Mucosa of gallbladder (tissue), 1 donor: ENCODE measurements at places on chromosomes 6 and 20. TPM values are rescaled to one million over a fixed set of nuclear protein-coding genes. Genes with fewer than 3 reads are reported as not detected.

DNA sequence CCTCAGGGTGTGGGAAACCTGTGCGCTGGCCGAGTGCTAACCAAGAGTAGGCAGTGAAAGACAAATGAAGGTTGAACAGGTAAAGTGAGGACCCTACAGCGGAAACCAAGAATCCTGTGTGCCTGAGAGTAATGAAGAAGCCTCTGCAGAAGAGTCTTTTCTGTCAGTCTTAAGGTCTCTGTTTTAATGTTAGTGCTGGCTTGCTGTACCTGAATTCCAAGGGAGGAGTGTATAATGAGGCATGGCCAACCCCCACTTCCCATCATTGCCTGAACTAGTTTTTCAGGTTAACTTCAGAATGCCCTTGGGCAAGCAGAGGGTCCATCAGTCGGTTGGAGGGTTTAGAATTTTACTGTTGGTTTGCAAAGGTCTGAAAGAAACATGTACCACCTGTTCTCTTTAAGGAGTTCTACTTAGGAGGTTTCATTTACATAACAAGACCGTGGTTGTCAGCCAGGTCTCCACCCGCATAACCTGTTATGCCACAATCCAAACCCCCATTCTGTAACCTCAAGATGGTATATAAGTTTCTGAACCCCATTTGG, 589 bp upstream of the PDCD2 start:
- DNase-seq: no peak

DNA sequence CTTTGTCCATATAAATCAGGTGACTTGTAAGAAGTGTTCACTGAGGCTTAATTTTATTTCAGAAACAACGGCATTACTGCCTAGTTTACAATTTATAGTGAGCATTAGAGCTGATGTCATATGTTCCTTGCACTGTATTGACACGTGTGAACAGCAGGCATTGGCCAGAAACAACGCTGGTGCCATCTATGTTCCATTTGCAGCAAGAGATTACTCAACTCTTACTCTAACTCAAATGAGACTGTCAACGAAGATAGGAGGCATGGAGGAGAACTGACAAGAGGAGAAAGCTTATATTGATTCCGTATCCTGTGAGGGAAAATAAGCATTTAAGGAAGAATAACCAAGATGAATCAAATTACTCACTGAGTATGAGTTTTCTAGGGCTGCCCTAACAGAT, 48.4 kb downstream of the MTFR2 start:
- no peak for DNase-seq

DNA sequence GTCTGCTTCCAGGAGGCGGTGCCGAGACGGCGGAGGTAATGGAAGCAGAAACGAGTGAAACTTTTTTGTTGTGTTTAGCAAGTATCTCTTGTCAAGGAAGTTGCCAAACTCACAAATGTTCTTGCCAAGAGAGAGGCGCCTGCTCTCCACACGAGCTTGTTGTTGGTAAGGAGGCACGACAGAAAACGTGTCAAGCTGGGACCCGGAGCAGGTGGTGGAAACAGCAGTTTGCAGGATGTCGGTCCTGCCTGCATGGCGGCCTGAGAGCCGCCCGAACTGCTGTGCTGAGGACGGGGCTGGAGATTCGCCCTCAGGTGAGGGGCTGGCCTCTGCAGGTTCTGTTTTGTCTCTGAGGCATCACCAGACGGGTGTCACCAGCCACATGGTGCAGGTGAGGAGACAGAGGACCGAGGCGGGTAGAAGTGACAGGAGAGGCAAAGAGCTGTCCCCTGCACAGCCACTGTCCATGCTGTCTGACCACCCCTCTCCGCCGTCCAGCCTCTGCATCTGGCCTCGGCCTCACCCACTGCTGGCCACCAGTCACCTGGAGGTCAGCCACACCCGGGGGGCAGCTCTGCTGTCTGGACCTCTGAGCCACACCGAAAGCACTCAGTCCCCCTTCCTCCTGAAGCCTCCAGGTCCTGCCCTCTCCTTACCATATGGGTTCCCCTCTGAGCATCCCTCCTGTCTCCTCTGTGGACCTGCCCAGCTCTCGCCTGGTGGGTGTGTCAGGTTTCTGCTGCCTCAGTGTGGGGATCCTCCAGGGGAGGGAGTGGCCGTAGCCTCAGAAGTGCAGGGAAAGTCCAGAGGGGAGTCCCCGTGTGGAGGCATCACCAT, 261.5 kb downstream of the TAF4 start:
- no peak for DNase-seq

DNA sequence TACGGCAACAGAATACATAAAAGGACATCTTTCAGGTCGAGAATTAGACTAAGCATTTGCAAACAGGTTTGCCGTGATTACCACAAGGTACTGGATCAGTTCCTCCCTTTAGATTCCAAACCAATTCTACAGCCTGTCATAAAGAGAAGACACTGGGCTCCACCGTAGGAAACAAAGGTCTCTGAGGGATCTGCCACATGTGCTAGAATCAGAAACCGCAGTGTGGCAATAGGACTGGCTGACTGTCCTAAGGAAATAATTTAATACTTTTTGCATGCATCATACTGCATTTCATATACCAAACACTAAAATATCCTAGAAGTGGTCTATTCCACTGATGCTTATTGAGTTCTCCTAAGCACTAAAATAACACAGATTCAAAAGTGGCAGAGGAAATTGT, 59.2 kb downstream of the POPDC3 start:
- no peak for DNase-seq

GRCh38 chr6:101395345-101395744, 1.8 kb downstream of the GRIK2 start:
- DNase-seq: no peak

- DNase-seq: no peak
These were observed 131.1 kb downstream of the JARID2 start for GRCh38 chr6:15376900-15377487.

DNA sequence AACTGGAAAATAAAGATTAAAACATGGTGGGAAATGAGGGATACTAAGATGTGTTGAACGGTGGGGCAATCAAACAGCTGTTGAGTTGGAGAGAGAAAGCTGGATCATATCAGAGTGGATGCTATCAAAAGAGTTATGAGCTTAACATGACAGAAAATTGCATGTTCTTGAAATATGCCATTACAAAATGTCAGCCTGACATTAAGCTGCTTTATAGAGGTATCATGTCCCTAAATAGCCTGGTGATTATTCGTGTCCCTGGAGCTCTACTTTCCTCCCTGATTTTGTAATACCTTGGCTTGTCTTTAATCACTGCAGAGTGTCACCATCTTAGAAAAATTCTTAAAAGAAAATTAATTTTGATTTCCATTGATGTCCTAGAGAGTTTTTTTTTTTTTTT, 223.1 kb downstream of the PHF3 start:
- no peak for DNase-seq

GRCh38 chr20:62771396-62772102, 24.7 kb upstream of the MRGBP start:
- no peak for DNase-seq

DNA sequence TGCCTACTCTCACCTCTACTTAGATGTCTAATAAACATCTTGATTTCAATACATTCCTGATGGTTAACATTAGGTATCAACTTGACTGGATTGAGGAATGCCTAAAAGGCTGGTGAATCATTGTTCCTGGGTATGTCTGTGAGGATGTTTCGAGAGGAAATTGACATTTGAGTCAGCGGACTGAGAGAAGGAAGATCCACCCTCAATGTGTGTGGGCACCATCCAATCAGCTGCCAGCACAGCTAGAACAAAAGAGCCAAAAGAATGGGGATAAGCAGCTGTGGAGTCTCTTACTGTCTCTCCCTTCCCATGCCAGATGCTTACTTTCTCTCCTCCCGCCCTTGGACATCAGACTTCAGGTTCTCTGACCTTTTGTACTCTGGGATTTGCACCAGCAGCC, 128.6 kb upstream of the HS3ST5 start:
- no peak for DNase-seq

DNA sequence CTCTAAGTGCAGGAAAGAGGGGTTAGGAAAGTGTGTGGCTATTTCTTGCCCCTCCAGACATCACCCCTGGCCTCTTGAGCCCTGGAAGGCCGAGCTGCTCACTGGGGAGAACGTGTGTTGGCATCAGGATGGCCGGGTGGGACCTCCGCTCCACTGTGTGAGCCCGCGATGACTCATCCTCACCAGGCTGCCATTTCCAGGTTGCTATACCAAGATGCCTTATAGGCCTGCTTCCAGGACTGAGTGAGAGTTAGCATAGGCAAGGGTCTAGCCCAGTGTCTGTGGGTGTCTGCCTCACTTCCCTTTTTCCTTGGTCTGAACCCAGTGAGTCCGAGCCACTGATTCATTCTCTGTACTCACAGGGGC, 105.0 kb downstream of the MRPL14 start:
- DNase-seq: no peak

DNA sequence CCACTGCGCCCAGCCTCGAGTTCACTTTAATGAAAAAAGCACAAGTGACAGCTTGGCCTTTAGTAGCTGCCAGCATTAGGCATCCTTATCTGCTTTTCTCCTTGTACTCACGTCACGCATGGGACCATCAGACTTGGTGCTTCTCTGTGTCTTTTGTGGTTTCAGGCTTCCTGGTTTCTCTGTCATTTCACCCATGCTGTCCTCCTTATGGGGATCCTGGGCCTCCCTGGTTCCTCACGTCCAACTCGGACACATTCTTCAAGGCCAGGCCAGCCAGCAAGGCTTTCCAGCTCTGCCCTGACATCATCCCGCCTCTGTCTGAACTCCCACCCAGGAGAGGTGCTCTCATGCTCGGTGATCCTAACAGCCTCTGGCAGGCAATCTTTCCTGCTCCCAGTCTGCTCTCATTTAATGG, 83.2 kb downstream of the TIAM2 start:
- DNase-seq: no peak

- DNase-seq: no peak
These were observed 125.4 kb upstream of the SAMD5 start for GRCh38 chr6:147382945-147383554.

- no peak for DNase-seq
These were observed 280.5 kb downstream of the TFAP2B start for GRCh38 chr6:51099201-51099600.

DNA sequence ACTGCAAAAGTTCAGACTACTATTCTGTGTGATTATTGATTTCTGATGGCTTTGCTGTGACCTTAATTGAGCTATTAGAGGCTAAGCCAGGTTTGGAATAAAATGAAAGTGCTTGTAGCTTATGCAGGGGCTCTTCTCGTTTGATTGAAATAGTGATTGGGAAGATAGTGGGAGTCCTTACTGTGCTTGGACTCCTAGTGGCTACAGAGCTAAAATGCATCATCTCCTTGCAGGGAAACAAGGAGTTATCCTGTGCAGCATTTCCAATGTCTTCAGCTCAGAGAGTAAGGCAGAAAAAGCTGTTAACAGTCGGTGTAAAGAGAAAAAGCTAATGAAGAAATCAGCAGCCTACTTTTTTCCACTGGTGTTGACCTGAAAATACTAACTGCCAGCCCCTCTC, 173.5 kb downstream of the SLC35F1 start:
- no peak for DNase-seq

GRCh38 chr6:140785926-140786325, 1346.8 kb upstream of the GJE1 start:
- DNase-seq: no peak

GRCh38 chr20:3729811-3730540, 2.5 kb upstream of the HSPA12B start:
- DNase-seq: no peak

DNA sequence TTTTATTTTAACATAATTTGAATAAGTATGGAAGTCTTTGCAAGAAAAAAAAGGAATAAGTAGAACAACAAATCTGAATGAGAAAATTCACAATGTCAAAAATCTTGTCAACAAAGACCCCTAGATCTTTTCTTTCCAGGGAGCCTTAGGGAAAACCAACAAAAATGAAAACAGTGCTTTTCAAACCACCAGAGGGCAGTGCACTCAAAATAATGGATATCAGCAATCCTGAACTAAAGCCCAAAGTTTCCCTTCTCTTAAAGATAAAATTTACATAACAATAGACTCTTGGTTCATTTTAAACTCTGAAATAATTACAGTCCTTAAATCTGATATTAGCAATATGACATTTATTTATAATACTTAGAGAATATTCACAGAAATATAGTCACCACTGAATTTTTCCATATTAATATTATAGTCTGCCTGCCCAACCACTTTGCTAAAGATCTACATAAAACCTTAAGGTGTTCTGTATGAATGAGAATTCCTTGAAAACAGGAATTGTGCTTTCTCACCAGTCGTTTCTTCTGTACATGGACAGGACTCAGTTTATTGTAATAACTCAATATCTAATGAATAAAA, 105.3 kb upstream of the BMP5 start:
- peak; percentile 16 for DNase-seq

- peak; percentile 72 for DNase-seq
These were observed 37.4 kb downstream of the COX4I2 start for GRCh38 chr20:31674895-31675827.

DNA sequence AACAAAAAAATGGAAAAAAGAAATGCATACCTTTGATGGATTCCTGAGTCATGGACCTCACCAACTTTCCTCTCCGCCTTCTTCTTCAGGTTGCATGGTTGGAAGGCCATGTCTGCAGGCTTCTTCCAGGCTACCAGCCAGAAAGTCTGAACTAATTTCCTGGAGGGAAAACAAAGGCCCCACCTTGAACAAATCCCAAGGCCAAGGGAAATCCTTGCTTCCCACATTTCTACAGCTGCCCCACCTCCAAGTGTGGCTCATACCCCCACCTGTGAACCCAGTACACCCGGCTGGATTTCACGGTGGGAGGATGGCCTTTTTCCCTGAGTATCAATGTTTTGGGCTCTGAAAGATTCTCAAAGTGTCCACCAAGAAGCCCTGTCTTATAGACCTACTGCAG, 22.4 kb downstream of the IL17A start:
- DNase-seq: peak; percentile 13

DNA sequence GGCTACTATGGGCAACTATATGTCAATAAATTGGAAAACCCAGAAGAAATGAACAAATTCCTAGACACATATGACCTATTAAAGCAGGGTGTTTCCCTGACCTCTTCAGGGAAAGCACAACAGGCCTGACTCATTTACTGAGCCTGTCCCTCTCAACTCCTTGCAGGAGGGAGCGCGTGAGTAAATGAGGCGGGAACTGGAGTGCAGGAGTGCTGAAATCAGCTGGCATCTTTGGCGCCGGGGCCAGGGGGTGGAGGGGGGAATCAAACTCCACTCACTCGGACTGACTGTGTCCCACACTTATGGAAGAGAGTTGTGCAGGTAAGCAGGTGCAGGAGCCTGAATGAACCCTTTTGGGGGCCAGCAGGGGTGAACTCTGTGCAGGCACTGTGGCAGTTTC, 671.2 kb upstream of the PTCHD4 start:
- no peak for DNase-seq

DNA sequence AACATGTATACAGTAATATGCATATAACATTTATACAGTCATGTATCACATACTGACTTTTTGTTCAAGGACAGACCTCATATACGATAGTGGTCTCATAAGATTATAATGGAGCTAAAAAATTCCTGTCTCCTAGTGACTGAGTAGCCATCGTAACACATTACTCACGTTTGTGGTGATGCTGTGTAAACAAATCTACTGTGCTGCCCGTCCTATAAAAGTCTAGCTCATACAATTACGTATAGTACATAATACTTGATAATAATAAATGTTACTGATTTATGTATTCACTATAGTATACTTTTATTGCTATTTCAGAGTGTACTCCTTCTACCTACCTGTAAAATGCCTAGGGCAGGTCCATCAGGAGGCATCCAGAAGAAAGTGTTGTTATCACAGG, 17.4 kb downstream of the SERAC1 start:
- DNase-seq: no peak

APCDD1L gene
- total RNA-seq: 1.1 TPM

LRP11 gene
- total RNA-seq: 50.0 TPM

CFAP206 gene
- total RNA-seq: 0.40 TPM

KATNA1 gene
- total RNA-seq: 8.5 TPM

LTB gene
- total RNA-seq: 4.9 TPM

MATN4 gene
- total RNA-seq: 0.09 TPM

SOX18 gene
- 30.1 TPM for total RNA-seq

ID4 gene
- 7.0 TPM for total RNA-seq

PBOV1 gene
- not detected for total RNA-seq
